ENCODE measurements at places on chromosomes 13 and 19.

DNA sequence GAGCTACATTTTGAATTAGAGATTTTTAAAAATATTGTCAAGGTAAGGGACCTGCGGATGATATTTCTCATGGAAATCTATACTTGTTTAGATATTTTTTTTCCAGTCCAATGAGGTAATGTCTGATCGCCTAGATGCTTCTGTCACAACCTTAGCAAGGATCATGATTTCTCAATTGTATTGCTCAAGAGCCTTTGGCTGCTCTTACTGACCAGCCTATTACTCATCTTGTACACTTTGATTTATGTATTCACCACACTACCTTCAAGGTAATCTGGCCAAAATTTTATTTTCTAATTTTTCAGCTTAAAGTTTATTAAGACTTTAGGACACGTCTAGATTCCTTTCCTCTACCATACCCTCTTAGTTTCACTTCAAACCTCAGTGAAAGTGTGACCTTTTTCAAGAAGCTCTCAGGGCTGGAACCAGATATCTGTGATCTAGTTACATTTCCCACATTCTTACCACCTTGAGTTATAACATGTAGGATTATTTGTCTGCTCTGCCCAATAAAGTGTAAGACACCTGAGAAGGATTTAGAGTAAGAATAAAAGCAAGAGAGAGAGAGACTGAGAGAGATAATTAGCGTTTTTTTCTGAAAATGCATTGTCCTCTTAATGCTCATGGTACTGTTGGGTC, 197.1 kb downstream of the ITGBL1 start:
- no peak for DNase-seq

DNA sequence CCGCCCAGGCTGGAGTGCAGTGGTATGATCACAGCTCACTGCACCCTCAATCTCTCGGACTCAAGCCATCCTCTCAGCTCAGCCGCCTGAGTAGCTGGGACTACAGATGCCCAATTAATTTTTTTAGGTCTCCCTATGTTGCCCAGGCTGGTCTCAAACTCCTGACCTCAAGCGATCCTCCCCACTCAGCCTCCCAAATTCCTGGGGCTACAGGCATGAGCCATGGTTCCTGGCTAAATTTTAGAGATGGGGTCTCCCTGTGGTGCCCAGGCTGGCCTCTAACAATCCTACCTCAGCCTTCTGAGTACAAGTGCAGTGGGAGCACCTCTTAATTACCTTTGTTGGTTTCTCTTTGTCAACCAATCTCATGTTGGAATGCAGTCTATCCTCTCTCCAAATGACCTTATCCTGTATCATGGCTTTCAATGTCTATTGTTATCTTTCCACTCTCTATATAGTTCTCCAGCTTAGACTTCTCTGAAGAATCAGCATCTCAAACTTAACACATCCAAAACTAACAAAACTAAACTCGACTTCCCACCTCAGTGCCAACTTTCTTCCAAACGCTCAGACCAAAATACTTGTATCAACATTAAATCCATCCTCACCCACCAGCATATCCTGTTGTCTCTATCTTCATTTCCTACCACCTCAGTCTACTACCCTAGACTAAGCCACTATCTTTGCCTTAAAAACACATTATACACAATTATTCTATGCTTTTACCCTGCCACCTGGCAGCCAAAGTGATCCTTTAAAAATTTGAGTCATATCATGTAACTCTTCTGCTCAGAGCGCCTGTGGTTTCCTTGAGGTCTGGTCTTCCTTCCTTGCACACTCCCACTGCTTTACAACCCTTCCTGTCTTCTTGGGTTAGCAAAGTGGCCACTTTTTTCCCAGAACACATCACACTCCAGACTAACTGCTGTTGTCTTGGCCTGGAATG, 6.7 kb downstream of the TPT1 start:
- no peak for DNase-seq

DNA sequence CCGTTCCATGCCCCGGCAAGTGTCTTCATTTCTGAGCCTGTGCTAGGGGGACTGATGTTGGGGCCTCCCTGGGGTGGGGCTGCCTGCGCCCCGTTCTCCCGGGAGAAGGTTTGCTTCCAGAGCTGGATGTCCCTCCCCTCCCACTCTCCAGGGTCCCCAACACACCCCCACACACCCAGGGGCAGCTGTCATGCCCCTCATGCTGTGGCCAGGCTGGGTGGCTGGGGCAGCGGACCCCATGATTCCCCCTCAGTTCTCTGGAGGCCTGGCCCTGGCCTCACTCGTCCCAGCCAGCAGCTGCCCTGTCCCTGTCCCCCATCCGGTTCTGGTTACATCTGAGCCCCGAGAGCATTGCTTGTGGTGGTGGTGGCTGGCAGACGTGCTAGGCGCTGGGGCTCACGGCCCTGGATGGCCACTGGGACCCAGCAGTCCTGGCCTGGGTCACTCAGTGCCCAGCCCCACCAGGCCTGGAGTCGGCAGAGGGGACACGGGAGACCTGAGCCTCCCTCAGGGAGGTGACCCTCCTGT, 184.8 kb downstream of the KDM4B start:
- DNase-seq, result no peak

DNA sequence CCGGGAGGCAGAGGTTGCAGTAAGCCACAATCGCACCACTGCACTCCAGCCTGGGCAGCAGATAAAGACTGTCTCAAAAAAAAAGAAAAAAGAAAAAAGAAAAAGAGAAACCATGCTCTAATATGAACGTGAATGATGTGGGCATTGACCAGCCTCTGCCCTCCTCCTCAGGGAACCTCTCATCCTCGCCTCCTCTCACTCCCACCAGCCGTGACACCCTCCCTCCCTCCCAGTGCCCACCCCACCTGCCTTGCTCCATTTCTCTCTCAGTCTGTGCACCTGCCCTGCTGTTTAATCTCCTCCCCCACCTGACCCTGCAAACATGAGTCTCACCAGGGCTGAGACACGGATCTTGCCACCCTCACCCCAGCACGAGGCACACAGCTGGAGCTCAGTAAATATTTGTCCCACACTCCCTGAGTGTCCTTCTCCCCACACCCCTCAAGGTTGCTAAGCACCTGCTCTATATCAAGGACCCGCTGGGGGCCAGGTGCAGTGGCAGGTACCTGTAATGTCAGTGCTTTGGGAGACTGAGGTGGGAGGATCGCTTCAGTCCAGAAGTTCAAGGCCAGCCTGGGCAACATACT, 7.5 kb upstream of the BCAT2 start:
- DNase-seq, result no peak

DNA sequence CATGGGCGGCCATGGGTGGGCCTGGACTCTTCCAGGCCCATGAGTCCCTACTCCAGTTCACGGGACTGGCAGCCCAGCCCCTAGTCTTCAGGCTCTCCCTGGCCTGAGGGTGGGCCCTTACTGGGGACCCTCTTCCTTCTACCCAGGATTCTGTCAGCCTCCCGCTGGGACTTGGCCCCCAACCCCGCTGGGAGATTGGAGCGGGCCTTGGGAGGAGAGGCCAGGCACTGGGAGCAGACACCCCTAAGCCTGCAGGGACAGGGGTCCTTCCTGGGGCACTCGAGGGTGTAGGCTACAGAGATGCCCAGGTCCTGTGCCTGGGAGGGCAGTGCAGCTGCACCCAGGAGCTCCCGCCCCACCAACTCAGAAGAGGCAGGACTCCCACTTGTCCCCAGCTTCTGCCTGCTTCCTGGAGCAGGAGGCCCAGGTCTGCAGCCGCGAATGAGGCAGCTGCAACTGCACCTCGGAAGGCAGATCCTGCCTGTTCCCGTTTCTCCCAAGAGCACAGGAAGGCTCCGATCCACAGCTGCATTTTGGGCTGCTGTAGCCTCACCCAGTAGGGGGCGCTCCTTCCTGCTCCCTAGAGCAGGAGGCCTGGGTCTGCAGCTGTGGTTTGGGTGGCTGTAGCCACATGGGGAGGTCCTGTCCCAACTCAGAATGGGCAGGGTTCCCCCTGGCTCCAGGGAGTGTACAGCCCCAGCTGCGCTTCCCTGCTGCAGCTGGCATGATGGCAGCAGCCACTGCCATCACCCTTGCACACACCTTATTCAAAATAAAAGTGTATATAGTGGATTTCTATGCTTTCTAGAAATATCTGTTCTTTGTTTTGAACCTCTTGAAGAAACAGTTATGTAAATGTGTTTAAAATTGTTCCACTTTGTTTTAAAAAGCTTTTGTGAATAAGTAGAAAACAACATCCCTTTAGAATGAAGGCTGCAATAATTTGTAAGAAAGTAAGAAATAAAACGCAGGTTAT, 46.8 kb downstream of the TEX26 start:
- DNase-seq, result no peak
